ENCODE measurements at places on chromosomes 12 and 14.

- no peak for DNase-seq
Measured at GRCh38 chr12:52650520-52651081, 1.4 kb downstream of the KRT2 start.

- no peak for DNase-seq
Measured at GRCh38 chr14:77219591-77219990, 38.0 kb downstream of the TMEM63C start.

DNA sequence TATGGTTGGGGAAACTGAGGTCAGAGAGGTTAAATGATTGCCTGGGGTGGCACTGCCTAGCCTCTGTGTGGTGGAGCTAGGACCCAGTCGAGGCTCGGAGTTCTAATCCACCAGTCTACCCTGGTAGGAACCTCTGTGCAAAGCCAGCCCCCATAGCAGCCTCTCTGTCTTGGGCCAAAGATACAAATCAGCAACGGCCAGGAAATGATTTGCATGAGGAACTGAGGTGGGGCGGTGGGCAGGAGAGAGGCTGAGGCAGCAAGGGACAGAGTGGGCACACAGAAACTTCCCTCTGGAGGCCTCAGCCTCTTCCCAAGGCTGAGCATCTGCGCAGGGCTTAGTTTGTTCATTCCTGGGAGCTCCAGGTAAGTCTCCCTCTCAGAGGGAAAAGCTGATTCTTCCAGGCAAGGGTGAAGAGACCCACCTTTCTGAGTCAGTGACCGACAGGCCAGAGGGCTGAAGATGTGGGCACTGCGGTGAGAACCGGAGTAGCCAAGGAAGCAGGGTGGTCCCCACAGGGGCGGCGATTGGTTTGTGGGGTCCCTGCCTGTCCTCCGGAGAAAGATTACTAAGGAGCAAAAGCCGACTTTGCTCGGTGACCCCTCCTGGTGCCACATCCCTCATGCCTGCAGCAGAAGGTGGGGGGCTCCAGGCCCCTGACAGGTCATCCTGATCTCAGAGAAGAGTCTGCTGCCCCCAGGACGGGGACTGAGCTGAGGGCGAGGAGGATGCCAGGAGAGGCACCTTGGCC, 134.6 kb downstream of the CACNA1C start:
- DNase-seq = no peak

- no peak for DNase-seq
Measured at GRCh38 chr14:73762375-73762822, 48.2 kb upstream of the PNMA1 start.

DNA sequence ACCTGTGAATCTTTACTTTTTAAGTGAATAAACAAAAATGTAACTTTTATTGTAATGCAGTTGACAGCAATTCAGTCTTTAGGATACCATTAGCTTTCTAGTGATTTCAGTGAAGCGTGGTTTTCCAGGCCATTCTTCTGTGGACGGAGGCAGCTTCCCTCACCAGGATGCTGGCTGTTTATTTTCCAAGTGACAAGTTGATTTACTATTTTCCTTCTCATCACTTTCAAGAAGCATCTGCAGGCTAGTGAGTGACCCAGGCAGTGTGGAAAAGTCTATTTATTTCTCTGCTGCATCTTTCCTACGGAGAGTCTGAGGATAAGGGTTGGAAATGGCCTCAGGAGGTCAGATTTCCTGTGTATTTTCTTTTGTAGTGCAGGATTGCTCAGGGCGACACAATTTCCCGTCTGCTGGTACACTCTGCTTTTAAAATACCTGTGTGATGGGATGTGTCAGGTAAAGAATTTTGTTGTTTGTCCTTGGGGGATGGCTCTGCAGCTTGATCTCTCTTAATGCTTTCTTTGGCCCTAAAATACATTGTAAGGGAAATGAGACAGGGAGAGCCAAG, 467.8 kb downstream of the NRXN3 start:
- no peak for DNase-seq

DNA sequence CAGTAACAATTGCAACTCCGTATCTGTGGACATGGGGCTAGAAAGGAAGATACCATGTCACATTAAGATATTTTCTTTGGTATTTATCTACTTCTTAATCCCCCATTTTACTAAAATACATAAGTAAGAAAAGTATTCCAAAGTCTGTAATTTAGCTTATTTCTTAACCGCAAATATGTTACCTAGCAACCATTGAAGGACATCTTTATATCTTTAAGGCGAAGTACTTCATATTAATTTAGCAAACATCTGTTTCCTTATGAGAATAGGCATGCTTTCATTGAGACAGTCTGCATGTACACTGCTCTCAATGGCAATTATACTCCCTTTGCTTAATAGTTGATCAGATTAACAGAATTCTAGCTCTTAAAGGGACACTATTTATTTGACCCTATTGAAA, 88.8 kb downstream of the NAV3 start:
- DNase-seq = no peak

GRCh38 chr12:127642208-127642607, 624.8 kb upstream of the TMEM132C start:
- no peak for DNase-seq

GRCh38 chr12:76259106-76259505, 89.1 kb downstream of the BBS10 start:
- DNase-seq = no peak

- no peak for DNase-seq
Measured at GRCh38 chr14:60753264-60754119, 18.9 kb downstream of the MNAT1 start.

- DNase-seq = no peak
Measured at GRCh38 chr12:52052468-52053186, 1.4 kb downstream of the NR4A1 start.

DNA sequence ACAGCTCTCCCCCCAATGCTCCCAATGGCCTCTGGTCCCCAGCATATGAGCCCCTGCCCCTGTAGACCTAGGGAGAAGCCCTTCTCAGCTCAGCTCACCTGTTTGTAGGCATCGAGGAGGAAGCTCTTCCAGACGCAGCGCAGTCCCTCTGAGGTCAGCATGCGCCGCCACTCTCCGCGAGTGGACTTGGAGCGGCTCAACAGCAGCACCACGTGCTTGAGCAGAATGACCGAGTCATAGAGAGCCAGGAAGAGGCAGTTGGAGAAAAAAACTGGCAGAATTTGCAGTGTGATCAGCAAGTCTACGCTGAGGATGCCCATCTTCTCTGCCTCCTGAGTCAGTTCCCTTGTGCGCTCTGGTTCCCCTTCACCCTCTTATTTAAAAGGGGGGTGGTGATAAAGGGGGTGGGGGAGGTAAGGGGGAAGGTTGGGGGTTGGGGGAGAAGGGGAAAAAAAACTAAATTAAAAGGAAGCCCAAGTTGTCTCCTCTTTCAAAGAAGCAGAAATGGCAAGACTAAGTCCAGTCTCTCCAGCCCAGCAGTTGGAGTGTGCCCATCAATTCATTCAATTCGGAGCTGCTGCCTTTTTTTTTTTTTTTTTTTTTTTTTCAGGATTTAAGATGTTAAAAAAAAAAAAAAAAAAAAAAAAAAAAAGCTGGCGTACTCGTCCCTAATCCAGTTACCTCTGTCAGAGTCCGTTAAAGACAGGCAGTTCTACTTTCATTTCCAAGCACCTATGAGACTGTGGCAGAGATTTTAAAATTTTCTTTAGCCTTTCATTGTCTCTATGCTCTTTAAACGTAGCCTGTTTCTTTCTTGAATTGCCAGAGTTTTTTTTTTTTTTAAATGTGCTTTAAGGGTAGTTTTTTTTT, at the start of gene DIO2:
DIO2 (minus strand) TSS at position 352 of the 870 bp plus-strand sequence; CDS start at position 320, 32 bp downstream.
- no peak for DNase-seq

- no peak for DNase-seq
Measured at GRCh38 chr12:115755061-115755724, 522.3 kb downstream of the MED13L start.

- DNase-seq = no peak
Measured at GRCh38 chr14:58477653-58478052, 50.1 kb downstream of the KIAA0586 start.

- no peak for DNase-seq
Measured at GRCh38 chr14:87233806-87234384, 759.1 kb downstream of the GALC start.

GRCh38 chr12:103858953-103859601, 18.0 kb upstream of the NT5DC3 start:
- DNase-seq = no peak

- no peak for DNase-seq
Measured at GRCh38 chr14:76705214-76705613, 56.1 kb upstream of the VASH1 start.

DNA sequence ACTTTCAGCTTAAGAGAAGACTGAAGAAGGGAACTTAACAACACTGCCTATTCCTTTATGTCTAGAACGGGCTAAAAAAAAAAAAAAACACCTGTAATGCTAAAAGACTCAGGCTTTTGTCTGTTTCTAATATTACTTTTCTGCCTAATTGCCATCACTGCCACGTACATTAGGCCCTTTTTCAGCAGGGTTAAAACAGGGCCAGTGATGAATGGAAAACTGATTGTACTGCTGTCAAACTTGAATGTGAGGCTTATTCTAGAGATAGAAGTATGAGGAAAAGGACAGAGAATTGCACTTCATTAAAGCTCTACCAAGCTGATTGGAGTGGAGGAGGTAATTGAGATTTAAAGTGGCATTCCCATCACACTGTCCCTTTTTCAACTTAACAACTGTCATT, 535.8 kb downstream of the PRKD1 start:
- DNase-seq = no peak

DNA sequence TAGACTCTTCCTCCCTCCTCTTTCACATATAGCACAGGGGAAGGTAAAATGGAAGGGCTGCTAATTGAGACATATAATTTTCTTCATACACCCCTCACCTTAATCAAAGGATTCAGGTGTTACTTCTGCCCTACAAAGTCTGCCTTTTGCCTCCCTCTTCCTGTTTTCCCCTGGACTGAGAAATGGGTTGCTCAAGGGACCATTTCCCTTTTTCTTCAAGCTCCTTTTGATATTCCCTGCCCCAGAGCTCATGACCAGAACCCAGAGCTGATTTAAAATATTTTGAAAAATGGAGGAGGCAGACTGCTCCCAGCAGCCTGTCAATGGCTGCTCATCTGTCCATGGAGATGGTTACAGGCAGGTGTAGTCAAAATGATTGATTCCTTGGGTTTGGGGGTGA, 6.3 kb upstream of the PIP4K2C start:
- DNase-seq = no peak

DNA sequence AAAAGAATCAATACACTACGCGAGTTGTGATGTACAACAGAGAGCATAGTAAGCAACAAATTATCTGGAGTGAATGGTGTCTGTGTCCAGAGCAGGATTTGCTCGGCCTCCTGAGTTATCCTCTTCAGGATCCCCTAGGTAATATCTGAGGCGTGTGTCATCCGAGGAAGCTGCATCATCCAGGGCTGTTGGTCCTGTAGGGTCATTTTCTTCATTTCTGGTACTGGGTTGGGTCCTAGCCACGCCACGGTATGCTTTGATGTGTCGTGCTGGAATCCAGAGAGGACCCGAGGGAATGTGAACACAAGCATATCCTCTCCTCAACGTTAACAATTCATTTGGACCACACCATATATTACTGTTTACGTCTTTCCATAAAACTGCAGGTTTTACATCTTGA, 19.0 kb upstream of the CLEC4E start:
- no peak for DNase-seq

- DNase-seq = no peak
Measured at GRCh38 chr12:12546314-12546772, 16.3 kb downstream of the DUSP16 start.

DNA sequence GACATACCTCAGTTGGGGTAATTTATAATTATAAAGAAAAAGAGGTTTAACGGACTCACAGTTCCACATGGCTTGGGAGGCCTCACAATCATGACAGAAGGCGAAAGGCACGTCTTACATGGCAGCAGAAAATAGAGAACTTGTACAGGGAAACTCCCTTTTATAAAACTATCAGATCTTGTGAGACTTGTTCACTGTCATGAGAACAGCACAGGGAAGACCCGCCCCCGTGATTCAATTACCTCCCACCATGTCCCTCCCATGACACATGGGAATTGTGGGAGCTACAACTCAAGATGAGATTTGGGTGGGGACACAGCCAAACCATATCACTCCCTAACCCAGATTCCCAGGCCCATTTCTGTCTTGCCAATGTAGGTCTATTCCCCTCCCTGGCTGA, 22.1 kb downstream of the MYO1H start:
- no peak for DNase-seq

GRCh38 chr12:46549527-46550265, 177.1 kb upstream of the SLC38A2 start:
- no peak for DNase-seq

Measured in NCI-H1048 (cell line).